ENCODE measurements at places on chromosomes 3 and 15.

DNA sequence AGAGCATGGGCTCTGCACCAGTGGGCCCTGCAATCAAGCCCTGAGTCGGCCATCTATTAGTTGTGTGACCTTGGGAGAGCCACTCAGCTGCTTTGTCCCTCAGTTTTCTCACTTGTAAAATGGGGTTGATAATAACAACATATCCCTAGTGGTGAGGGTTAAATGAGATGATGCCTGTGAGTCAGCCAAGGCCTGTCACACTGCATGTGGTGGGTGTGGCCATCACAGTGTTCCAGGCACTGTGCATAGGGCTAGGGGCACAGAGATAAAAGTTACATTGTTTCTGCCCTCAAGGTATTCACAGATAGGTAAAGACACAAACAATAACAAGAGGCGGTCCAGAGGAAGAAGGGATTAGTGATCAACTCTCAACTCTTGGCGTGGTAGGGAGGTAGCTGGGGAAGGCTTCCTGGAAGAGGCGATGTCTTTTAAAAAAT, 19.5 kb downstream of the SMAD6 start:
- no peak for DNase-seq

GRCh38 chr3:108334701-108335100, 38.4 kb downstream of the HHLA2 start:
- DNase-seq = no peak

DNA sequence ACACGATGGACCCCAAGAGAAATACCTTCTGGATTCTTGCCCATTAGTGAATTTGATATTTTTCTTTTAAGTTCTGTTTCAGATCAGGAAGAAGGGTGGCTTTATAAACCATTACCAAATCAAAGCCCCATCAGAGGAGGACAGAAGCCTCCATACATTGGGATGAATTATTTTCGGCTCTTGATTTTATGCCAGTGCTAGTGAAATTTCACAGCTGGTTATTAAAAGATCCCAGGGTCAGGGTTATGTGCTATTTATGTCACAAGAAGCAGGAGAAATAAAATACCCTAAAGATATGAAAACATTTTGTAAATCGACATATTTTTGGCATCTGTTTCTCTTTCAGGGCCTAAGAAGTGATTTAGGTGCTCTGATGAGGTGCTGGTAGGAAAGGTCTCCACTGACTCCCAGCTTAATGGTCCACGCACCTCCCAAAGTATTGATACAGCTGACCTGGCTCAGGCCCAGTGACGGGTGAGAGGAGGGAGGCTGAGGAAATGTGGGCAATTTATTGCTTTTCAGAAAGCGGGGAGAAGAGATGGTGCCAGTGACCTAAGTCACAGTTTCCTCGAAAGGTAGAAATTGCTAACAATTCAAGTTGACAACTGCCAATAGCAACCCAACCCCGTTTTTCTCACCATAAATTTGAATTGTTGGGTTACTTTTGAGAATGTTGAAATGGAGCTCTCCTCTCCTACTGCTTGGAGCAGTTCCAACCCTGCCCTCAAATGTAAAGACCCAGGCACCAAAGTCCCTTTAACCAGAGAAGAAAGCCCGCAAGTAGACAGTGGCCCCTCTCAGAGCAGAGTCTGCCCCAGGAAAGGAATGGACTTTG, 315.6 kb upstream of the NR2E3 start:
- no peak for DNase-seq

GRCh38 chr3:17179381-17180205, 294.8 kb downstream of the PLCL2 start:
- DNase-seq = peak; percentile 7

- no peak for DNase-seq
Measured at GRCh38 chr3:52851348-52851747, 16.5 kb upstream of the MUSTN1 start.

DNA sequence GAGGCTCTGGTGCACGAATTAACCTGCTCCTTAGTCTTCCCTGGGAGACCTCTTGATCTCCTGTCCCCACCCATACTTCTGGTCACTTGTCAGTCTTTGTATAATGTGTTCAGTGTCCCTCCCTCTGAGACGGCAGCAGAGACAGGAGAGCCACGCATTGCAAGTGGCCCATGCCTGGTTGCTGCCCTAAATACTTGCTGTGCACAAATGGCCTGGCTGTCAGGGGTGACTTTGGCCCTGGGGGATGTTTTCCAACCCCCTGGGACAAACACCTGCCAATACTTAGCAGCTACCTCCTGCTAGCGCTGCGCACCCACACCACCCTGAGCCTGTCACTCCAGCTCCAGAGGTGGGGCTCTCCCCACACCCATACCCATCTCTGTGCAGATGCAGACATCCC, 17.2 kb downstream of the KLF13 start:
- no peak for DNase-seq

DNA sequence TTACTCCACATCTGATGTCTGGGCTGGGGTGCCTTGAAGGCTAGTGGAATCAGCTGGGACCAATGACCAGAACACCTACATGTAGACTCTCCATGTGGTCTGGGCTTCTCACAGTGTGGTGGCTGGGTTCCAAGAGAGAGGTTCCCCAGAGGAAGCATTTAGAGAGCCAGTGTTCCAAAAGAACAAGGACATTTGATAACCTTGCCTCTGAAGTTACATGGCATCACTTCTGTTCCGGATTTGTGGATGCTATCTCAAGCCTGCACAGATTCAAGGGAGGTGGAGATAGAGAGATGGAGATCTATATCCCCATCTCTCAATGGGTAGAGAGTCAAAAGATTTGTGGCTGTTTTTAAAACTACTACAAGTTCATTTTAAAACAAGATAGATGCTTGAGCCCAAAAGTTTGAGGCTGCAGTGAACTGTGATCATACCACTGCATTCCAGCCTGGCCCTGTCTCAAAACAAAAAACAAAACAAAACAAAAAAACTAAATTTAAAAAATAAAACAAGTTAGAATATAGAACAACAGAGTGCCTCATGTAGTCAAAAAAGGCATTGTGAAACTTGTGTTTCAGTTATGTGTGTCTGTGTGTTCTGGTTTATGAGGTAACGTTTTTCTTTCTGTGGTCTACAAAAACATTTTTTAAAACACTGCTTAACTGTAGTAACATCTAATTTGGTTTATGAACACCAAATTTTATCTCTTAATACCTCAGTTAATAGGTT, 44.8 kb downstream of the PDE8A start:
- no peak for DNase-seq

DNA sequence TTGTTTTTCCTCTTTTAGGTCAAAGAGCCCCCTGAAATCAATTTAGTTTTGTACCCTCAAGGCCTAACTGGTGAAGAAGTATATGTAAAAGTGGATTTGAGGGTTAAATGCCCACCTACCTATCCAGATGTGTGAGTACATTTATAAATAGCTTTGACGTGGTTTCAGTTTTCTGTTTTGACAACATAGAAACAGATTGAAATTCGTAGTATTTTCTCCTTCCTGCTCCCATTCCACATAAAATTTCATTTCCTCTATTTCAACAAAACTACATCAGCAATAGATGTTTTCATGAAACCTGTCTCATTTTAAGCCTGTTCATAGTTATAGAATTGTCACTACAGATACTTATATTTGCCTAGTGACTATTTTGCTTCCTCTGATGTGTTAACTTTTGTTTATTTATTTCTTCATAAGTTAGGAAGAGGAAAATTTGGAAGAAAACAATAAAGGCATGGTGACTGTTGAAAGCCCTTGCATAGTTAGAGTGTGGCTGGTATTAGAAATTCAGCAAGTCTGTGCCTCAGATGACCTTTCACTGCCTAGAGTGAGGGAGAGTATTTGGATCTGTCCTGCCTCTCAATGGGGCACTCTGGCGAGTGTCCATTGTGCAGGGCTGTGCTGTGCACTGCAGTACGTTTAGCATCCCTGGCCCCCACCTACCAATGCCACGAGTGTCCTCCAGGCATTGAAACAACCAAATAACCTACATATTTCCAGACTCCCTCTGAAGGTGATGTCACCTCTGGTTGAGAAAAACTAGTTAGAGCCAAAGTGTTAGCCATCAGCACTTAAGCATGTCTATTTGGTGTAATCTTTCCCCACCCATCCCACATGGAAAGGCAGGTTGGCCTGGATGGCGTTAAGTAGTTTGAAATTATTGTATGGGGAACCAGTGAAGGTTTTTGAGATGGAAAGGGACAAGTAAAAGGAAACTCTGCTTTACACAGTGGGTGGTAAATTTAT, 5.9 kb downstream of the EIF2AK4 start:
- DNase-seq = no peak

DNA sequence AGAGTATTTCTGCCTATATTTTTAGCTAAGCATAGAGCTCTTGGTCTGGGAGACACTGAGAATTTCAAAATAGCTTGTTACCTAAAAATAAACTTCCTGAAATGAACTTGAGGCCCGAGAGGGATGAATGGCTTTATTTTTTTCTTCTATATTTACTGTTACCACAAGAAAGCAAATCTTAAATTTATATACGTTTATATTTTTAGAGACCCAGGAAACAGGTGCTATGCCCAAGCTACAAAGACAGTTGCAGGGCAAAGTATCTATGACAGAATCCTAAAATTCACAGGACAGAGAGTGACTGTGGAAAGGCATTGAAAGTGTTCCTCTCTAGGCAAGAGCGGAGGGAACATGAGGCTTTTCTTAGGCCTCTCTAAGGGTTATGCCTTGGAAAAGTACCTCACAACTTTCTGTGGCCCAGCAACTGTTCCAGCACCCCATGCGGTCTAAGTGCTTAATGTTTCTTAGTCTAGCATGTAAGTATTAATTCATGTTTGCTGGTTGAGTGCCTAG, 36.5 kb downstream of the TGFBR2 start:
- no peak for DNase-seq

- DNase-seq = no peak
Measured at GRCh38 chr3:126927846-126928245, 55.1 kb upstream of the PLXNA1 start.

GRCh38 chr3:64225695-64226499, 631 bp upstream of the PRICKLE2 start:
- DNase-seq = no peak

GRCh38 chr3:133899311-133899710, 3.6 kb upstream of the RAB6B start:
- DNase-seq = no peak

GRCh38 chr15:93049914-93050578, 39.0 kb downstream of the RGMA start:
- DNase-seq = no peak

DNA sequence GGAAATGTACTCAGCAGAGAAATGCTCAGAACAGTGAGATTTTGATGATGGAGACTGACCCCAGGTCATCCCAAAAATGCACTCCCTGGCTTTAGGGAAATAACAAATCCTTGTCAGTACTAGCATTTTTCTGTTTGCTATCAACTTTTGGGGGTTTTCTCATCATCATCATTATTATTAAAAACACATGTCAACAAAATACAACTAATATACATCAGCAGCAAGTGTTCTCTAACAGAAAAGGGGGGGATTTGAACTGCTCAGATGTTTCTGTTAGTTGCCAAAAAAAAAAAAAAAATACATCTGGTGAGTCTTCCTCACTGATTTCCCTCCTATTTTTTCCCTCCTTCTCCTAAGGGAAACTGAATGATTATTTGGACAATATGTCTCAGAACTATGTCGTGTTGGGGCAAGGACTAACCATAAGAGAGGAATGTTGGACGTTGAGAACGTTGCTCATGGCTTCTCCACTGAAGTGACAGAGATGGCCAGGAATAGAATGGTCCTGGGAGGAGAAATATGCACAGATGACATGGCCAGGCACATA, 230.0 kb upstream of the MCTP2 start:
- DNase-seq = no peak

DNA sequence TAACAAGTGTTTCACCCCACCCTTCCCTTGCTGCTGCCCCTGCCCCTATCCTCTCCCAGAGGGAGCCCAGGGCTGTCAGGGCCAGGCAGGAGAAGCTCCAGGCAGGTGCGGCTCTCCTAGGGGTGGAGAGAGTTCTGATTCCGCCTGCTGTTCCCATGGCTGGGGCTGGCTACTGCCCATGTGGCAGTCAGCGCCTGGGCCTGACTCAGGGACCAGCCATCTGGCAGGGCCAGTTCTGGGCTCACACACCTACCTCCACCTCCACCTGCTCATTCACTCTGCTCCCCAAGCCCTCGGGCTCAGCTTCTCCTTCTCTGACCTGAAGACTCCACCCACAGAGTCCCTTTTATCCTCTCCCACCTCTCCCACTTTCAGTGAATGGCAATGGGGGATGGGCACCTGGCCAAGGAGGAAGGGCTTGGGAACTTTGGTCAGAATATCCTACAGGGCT, 23.4 kb downstream of the AMOTL2 start:
- DNase-seq = no peak

DNA sequence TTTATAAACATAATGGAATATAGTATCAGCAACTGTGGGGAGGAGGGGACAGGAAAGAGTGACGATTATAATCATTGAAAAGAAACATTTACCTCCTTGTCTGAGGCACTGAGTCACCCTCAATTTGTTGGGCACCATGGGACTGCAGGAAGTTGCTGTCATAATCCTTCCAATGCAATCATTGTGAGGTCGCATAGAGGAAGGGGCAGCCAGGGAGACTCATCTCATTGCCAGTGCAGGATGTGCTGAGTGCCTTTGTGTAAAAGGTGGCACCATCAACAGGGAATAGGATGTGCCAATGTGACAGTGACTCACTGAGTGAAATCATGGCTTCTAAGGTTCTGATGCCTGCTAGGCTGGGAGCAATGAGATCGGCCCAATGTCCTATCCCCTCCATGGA, 300.4 kb upstream of the ADAMTS9 start:
- no peak for DNase-seq

DNA sequence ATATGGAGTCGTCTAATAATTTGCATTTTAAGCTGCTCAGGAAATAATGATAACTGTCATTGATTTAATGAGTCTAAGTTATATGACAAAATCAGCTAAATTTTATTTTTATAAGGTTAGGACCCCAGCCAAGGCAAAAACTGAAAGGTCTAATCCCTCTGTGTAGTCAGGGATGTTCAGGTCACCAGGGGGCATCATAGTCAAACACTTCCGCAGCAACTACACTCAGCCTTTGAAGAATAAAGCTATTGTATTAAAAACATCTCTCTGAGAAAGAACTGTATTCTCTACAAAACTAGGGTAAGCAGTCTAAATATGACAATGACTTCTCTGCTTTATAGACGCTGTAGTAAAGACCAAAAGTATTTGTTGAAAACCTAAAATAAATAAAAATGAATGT, 15.0 kb downstream of the INTS14 start:
- no peak for DNase-seq

GRCh38 chr3:172107403-172107802, 68.0 kb downstream of the FNDC3B start:
- peak; percentile 43 for DNase-seq

DNA sequence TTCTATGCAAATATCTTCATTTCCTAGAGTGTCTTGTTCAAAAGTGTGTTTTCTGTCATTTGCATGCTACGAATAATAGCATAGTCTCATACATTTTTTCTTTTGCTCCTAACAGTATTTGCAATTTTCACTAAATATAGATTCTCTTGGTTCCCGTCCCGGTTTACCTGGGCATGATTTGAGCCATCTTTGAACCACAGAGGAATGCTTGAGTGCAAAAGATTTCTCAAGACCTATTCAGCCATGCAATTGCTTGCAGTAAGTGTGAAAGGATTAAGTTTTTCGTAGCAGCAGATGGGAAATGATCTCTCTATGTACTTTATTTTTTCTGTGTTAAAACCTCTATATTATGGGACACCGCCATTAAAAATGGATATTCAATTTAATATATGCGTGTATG, 733.0 kb downstream of the ZPLD1 start:
- DNase-seq = no peak
